Esophagus (tissue), 2 donors: ENCODE measurements at places on chromosomes 4 and X. TPM values are rescaled to one million over a fixed set of nuclear protein-coding genes. Genes with fewer than 3 reads are reported as not detected.

Gene SLC38A5
- polyA plus RNA-seq: 22.1 TPM

Gene SPANXN4
- not detected for polyA plus RNA-seq

Gene STAP1
- polyA plus RNA-seq: 0.04 TPM

Gene CRLF2
- polyA plus RNA-seq: 0.09 TPM

Gene GSX2
- polyA plus RNA-seq: not detected
